ENCODE measurements at places on chromosomes 11 and 22.

GRCh38 chr11:72244060-72244360, at the start of gene PHOX2A:
PHOX2A (minus strand) TSS chr11:72244176; CDS start chr11:72244004, 172 bp downstream.
- no peak for DNase-seq

DNA sequence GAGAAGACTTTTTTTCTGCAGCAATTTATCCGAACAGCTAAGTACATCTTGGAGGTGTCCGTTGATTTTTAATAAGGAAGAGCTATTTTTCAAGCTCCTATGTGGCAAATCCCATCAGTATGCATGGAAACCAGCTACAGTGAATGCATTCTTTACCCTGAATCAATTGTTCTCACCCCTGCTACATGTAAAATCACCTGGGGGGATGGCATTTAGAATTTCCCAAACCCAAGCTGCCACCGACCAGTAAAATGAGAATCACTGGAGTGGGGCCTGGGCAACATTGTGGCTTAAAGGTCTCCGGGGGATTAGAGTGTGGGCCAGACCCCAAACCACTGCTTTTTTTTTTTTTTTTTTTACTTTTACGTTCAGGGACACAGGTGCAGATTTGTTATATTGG, 2.8 kb upstream of the ZNF195 start:
- DNase-seq = no peak

DNA sequence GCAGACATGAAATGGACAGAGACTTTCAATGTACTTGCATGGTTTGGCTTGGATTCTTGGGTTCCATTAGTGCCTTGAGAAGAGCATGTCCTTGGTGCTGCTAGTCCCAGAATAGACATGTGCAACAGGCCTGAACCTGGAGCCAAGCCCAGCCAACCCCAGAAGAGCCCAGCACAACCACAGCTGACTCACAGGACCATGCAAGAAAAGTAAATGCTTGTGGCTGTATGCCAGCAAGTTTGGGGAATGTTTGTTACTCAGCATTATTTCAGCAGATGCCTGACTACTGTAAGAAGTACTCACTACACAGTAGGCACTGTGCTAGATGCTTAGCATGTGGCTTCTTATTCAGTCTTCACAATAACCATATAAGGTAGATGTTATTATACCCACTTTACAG, 39.2 kb upstream of the HMGXB4 start:
- DNase-seq = no peak

GRCh38 chr11:42085736-42086135, 626.3 kb upstream of the LRRC4C start:
- no peak for DNase-seq

- DNase-seq = no peak
Measured at GRCh38 chr11:46306296-46306853, 28.9 kb downstream of the CREB3L1 start.
